Effector CD4-positive, alpha-beta T cell (primary cell): ENCODE measurements at places on chromosomes 11 and 22.

DNA sequence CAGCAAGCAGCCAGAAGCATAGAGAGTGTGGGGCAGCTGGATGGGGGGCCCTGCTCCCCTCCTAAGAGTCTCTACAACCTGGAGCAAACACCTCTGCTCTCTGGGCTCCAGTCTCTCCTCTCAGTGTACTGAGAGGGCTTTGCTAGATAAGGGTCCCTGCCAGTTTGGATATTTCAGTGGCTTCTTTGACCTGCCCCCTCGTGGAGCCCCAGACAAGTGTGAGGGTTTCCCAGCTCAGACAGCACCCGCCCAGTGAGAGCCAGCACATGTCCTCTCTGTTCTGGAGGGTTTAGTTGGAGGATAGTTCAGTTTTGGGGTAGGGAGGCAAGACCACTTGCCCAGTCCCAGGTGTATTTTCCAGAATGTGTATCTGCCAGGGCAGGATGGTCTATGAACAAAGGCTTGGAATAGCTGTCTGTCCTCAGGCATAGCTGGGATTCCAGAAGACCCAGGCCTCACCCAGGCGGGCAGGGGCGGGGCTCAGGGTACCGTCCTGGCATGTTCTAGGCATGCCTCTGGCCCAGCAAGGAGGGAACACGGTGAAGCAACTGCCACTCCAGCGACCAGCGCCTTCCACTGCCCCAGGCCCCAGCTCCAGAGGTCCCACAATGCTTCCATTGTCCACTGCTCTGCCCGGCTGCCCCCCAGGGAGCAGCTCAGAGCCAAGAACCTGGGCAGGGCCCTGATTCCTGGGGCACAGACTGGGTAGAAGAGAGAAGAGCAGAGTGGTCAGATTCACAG is 7.5 kb upstream of the MICALL1 start:
- DNase-seq, result no peak

GRCh38 chr11:32581556-32581955 is 2.1 kb upstream of the EIF3M start:
- no peak for DNase-seq

DNA sequence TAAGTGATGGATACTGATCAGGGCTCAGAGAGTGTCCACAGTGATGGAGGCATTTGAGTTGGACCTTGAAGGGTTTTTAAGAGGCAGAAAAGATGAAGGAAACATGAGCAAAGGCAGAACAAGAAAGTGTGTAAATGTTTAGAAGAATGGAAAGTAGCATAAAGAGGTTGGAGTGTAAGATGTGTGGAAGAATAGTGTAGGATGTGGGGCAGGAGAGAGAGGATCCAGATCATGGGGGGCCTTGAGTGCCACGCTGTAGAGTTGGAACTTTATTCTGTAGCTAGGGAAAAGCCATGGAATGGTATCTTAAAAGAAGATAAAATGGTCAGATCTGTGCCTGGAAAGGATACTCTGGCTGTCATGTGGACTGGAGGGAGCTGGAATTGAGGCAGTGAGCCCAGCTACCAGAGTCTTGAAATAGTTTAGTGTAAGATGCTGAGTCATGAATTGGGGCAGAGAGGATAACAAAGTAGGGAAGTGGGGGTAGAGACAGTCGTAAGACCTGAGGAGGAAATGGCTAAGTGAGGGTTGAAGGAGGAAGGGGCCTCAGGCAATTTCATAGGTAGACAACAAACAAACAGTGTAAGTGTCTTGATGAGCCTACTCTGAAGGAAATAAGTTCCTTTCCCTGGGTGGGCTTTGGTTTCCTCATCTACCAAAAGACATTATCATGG is 6.7 kb downstream of the KCNE3 start:
- DNase-seq, result no peak

DNA sequence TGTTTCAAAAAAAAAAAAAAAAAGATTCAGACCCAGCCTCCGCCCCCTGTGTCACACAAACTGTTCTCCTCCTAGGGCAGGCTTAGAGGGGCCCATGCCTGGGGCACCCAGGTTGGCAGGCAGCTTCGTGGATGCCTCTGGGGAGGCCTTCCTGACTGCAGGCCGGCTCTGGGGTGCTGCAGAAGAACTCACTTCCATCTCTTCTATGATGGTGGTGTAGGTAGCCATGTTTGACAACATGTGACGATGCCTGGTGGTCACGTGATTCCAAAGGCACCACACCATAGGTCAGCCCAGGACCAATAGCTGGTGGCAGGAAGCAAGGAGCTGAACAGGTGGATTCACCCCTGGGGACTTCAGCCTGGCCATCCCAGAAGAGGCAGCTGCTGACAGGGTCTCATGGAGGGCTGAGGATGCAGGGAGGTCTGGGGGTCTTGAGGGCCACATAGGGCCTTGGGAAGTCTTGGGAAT is 24.1 kb upstream of the CELSR1 start:
- no peak for DNase-seq

- DNase-seq, result peak; percentile 26
These were observed 6.5 kb downstream of the ARSA start for GRCh38 chr22:50621356-50621880.

DNA sequence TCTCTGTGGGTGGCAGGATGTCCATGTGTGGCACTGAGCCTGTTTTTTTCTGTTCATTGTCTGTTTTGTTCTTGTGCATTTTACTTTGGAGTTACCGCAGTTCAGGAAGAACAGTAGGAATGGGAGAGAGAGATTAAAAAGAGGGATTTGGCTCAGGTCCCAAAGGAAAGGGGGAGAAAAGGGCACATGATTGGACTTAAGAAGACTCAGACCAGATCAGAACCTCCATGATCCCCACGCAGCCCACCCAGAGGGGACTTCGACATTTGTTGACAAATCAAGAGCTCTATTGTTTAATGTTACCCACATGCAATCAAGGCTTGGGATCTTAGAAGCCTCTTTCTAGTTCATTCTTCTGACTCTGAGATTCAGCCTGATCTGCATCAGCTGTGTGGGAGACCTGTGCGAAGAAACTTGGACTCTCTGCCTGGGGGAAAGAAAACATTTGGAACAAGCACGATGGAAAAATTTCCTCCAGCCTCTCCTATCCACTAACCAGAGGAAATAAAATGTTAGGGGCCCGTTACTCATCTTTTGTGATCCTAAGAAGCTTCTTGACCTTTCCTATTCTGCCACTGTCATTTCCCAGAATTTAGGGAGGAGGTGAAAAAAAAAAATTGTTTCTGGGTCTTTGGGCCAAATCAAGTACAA is 119.2 kb downstream of the SPON1 start:
- DNase-seq, result no peak

GRCh38 chr11:133793271-133794035 is 51.9 kb downstream of the SPATA19 start:
- no peak for DNase-seq

- no peak for DNase-seq
These were observed 20.9 kb downstream of the ATXN10 start for GRCh38 chr22:45692549-45692948.

DNA sequence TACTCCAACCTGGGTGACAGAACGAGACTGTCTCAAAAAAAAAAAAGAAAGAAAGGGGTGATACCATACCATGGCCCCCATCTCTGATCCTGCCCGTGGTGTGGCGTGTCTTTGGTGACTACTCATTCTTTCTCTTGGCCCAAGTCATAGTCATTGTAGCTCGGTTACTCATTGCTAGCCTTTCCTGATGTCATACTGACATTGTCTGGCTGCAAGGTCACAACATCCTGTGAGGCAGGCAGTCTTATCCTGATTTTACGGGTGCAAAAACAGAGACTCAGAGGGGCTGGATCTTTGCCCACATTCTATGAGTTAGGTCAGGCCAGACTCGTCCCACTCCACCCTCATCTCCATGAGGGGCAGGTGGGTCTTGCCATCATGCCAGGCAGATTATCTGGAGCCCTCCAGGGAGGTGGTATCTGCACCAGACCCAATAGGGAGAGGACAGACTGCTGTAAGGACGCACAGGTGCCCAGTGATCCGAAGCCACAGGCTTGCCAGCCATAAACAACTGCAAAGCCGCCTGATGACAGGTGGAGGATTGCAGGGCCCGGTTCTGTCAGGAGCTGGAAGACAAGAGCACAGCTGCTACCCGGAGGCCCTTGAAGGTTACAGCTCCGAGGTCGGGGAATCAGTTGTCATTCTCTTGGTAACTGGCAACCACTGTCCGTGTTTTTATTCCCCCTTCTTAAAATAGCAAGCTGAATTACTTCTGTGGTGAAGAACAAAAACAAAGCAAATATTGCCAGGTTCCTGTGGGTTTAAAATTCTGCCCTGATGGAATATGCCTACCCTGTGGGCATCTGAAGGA is 13.8 kb downstream of the TOM1 start:
- no peak for DNase-seq

- no peak for DNase-seq
These were observed 86.5 kb downstream of the WNT11 start for GRCh38 chr11:76119779-76120178.

DNA sequence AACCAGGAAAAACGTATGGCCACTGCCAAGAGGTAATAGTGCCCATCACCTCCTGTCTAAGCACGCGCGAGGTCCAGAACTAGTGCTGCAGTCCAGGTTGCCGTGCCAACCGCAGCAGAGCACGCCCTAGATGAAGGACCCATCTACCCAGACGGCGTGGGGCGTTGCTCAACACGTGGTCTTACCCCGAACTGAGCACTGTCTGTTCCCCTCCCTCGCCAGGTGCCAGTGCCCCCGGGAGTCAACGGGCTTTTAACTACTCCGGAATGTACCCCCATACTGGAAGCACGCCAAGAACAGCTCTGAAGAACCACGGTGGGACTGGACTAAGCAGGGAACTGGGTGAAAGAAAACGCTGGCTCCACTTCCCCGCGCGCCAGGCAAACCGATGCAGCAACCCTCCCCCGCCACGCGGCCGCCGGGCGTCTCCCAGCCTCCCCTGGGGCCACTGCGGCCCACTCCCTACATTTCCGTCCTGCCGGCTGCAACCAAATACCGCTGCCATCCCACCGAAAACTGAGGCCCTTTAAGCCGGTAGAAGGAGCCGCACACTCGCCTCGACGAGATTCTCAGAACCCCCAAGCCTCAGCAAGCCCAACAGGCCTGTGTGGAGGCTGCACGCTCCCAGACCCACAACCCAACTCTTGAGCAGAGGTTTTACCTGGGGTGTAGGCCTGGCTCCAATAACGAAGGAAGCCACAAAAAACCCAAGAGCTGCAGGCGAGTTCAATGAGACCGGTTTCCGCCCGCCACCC is at the start of gene HSPA8:
HSPA8 (minus strand) TSS at position 734 of the 755 bp plus-strand sequence. CDS start 812 bp downstream, outside the sequence.
- peak; percentile 44 for DNase-seq

DNA sequence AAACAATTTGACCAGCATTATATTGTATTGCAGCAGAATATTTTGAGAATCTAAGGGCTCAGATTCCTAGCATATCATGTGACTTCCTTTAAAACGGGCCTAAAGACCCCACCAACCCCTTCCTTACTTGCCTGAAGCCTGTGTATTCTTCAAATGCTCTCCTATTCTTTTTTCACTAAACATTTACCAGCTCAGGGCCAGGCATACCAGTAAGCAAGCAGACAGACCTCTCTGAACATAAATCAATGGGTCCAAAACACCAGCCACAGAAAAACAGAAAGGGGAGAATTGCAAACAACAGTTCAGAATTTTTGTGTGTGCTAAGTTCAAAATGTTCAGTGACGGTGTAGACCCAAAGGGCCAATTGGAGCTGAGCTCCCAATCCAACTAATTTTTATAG is 64.8 kb upstream of the TIMP3 start:
- DNase-seq, result no peak

- DNase-seq, result no peak
These were observed 66.4 kb downstream of the SGSM3 start for GRCh38 chr22:40436505-40437431.

GRCh38 chr11:110972106-110972505 is 259.9 kb upstream of the ARHGAP20 start:
- DNase-seq, result no peak

DNA sequence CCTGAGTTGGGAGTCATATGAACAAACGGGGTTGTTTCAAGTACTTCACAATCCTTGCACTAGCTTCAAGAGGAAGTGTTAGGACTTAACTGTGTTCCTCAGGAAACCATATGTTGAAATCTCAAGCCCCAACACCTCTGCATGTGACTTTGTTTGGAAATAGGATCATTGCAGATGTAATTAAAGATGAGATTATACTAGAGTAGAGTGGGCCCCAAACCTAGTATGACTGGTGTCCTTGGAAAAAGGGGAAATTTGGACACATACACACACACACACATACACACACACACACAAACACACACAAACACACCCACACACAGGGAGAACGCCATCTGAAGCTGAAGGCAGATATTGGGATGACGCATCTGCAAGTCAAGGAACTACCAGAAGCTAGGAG is 6.4 kb upstream of the CEP295 start:
- no peak for DNase-seq

GRCh38 chr11:22343371-22344032 is 5.3 kb downstream of the SLC17A6 start:
- DNase-seq, result no peak

GRCh38 chr11:68525930-68526329 is 65.4 kb downstream of the PPP6R3 start:
- no peak for DNase-seq

DNA sequence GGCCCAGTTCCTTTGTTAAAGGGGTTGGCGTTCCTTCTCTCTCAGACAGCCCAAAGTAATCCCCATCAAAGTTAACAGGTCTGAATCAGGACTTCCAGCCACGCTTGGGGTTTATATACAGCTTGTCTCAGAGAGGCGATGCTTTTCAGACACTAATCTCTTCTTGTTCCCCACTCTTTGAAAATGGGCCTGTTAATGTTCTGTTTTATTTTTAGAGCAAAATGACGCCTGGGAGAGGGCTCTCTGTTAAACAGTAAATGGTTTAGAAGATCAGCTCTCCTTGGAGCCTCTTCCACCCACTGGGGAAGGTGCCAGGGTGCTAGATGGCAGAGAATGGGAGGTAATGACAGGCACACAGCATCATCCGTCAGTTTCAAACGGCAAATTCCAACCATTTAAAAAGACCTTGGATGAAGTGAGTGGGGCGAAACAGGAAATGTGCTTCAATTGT is 235.9 kb upstream of the NARS2 start:
- DNase-seq, result no peak

DNA sequence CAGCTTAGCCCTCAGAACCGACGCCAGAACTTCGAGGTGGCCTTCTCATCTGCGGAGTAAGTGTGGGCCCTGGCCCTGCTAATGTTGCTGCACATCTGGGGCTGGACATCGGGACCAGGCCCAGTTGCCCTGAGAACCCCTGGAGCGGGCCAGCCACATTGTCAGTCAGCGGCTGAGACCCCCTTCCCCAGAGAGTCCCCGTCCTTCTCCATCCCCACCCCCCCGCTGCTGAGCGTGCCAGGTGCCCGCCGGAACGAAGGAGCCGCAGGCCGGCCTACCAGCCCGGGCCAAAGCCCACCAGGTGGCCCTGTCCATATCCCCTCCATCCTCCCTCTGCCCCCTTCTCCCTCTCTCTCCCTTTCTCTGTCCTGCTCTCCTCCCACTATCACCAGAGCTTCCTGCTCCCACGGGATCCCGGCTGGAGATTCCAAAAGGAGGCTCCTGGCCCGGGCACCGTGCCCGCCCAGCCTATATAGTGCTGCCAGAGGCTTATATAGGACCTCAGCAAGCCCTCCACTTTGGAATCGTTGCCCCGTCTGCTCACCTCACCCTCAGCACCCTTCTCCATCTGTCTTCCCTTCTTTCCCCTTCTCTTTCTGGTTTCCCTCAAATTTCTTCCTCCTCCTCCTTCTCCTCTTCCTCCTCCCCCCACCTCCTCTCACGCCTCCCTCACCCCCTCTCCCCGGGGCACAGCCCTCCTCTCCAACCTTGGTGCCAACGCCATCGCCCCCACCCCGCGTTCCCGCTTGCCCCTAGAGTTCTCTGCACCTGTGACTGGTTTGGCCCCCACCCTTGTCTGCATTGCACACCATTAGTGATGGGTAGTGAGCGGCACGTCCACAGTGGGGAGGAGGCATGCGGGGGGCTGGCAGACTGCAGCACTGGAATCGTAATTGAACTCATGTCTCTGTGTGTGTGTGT is 7.3 kb downstream of the SELENOM start:
- no peak for DNase-seq
